ENCODE measurements at places on chromosomes 7 and 10.

DNA sequence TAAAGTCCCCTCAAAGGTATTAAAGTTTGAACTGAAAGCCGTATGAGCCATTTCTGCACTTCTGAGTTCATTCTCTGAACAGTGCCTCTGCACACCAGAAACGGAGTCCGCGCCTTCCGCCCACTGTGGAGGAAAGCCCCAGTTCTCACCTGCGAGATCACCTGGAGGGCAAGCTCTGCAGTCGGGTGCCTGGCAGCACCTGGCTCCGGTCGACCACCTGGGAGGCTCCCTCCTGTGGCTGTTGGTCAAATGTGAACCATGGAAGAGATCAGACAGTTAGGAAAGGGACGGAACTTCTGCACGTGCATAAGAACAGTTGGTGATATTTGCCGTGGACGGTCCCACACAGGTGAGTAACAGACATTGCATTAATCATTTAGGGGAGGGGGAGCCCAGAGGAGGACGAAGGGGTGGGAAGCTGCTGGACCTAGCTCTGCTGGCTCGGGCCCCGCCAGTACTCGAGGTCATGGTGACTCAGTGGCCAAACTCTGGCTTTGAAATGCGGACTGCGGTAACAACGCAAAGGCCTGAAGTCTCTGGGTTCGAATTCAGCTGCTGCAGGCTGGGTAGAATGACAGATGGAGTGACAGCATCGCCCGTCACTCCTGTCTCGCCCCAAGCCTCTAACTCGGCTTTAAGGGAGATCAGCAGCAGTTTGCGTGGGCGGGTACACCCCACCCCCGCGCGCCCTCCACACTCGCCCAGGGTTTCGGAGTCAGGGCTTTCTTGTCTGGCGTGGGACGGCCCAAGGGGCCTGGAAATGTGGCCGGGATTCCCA lies 1.7 kb upstream of the DPYSL4 start:
- no peak for DNase-seq

GRCh38 chr7:47535035-47535703 lies 46.7 kb downstream of the TNS3 start:
- DNase-seq: no peak

GRCh38 chr10:11782793-11783557 lies 40.2 kb upstream of the PROSER2 start:
- DNase-seq: no peak

- no peak for DNase-seq
These were observed 14.8 kb downstream of the NFE2L3 start for GRCh38 chr7:26166684-26167266.

DNA sequence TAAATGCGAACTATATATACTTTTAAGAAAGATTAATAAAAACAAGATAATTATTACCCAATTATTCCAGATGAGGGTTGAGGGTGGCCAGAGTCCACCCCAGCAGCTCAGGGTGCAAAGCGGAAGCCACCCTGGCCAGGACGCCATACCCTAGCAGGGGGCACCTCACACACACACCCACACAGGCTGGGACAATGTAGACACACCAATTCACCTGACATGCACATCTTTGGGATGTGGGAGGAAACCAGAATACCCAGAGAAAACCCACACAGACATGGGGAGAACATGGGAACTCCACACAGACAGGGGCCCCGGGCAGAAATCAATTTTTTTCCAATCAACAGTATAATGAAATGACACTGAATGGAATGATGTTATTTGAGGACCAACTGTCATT lies 86.0 kb downstream of the RTKN2 start:
- no peak for DNase-seq

DNA sequence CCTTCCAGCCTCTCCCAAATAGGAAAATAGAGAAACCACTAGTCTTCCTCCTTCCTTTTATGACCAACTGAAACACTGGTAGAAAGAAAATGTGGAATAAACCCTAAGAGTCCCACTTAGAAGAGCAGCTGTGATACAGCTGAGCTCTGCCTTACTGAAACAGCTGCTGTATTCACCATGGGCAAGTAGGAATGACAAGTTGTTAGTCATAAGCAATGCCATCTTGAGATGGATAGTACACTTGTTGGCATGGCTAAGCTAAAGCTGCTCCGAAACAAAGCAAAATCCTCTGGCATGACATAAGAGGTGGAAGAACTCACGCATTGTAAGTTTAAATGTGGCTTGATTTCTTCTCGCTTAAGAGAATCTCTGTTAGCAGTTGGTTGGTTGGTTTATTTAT lies 48.3 kb upstream of the TMEM236 start:
- no peak for DNase-seq

DNA sequence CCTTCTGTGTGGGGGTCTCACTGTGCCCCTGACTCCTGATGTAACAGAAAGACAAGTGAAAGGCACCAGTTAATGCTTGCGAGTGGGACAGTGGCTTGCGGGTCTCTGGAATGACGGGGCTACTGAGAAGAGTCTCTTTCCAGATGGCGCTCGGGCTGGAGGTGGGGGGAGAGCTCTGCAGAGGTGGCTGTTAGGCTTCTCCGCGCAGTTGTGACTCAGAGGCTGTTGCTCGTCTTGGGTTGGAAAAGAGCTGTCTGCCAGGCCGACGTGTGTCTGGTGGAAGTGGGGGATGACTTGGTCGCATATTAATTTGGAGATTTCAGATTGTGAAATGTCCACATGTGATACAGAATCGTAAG lies 27.9 kb upstream of the SH2B2 start:
- DNase-seq: no peak

- no peak for DNase-seq
These were observed 362.4 kb upstream of the ZNF32 start for GRCh38 chr10:44010873-44011602.

DNA sequence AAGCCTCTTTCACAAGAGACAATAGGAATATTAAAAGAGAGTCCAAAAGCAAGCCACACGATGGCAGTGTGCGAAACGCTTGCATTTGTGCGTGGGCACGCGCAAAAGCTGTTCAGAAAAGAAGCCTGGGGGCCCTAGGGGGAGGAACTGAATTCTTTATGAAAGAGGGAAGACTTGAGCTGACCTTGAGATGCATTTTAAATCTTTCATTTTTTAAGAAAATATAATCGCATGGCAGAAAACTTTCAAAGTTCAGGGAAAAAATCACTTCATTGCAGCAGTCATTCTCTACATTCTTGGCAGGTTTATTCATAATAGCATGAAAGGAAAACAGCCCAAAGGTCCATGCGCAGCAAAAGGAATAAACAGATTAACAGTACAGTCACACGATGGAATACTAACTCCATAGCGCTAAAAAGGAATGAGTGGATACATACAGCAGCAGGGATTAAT lies 206.5 kb upstream of the PRKCQ start:
- DNase-seq: no peak

DNA sequence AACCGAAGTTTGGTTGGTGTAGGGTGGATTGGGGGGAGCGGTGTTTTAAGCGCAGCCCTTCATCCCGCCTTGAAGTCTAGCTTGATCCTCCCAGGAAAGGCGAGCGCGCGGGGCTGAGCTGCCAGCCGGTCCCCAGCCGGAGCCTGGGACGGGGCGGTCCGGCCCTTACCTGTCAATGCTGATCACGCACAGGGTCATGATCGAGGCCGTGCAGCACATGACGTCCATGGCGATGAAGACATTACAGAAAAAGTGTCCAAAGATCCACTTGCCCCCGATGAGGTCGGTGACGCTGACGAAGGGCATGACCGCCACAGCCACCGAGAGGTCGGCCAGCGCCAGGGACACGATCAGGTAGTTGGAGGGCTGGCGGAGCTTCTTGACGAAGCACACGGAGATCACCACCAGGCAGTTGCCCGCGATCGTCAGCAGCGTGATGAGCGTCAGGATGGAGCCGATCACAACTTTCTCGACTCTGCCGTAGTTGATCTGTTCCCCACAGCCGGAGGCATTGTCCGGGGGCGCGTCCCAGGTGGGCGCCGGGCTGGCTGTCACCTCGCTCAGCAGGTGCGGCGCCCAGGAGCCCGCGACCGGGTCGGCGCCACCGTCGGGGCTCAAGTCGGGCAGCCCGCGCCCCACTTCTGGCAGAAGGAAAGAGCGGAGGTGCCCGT lies 740 bp downstream of the HTR7 start:
- DNase-seq: no peak

DNA sequence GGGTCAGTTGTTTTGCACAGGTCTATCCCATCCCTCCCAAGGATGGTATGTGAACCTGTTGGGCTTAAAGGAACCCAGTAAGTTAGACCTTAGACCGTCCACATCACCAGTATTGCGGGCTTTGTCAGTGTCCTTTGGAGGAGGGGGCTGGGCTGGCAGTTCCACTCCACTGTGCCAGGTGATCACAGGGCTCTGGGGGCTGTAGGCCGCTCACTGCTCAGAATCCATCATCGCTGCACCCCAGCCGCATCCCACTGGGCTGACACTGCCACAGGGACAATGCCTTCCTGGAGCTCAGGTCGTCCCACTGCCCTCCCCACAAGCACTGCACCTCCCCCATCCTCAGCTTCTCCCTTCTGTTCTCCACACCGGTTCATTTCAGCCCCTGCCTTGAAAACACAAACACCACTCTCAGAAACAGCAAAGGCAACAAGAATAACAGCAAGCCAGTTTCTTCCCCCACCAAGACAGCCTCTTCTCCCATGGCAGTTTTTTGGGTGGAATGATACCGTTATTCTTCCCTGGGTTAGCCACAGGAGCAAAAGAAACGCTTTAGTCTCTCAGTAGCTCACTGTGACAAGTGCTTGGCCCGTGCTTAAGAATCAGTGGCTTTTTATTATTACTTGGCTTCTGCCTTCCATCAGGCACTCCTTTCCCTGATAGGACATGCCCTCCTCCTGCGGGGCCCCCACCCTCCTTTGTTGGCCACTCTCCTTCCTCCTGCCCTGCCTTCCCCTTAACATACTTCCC lies 111.2 kb downstream of the GRK5 start:
- DNase-seq: no peak

DNA sequence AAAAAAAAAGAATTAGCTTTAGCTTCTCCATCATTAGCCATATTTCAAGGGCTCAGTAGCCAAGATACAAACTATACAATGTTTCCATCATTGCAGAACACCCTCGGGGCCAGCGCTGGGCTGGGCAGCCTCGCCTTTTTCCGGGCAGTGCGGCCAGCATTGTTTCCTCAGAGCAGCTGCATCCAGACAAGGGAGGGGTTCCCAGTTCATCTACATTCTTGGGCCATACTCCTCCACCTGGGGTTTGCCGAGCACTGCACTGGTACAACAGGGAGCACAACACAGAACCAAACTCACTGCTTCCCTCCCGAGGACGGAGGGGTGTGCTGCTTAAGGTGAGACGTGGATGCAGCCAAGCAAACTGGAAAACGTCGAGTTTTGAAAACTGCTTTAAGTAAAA lies 2.4 kb upstream of the PKD1L1 start:
- DNase-seq: no peak

GRCh38 chr10:62399211-62399610 lies 25.0 kb downstream of the ZNF365 start:
- DNase-seq: no peak

DNA sequence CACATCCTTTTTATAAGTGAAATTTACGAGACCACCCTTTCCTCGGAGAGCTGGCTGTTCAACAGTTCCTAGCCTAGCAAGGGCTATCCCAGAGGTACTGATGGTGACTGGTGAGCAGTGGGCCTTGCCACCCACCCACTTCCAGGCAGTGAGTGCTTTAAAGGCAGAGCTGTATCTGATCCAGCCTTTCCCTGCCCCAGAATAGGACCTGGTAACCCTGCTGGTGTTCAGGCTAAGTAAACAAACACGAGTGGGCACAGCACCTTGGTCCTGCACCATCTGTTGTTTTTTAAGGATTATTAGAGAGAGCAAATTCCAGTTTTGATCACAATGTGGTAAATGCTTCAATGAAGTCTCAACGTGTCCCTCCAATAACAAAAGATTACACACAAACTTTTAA lies 75.7 kb downstream of the COBL start:
- no peak for DNase-seq

DNA sequence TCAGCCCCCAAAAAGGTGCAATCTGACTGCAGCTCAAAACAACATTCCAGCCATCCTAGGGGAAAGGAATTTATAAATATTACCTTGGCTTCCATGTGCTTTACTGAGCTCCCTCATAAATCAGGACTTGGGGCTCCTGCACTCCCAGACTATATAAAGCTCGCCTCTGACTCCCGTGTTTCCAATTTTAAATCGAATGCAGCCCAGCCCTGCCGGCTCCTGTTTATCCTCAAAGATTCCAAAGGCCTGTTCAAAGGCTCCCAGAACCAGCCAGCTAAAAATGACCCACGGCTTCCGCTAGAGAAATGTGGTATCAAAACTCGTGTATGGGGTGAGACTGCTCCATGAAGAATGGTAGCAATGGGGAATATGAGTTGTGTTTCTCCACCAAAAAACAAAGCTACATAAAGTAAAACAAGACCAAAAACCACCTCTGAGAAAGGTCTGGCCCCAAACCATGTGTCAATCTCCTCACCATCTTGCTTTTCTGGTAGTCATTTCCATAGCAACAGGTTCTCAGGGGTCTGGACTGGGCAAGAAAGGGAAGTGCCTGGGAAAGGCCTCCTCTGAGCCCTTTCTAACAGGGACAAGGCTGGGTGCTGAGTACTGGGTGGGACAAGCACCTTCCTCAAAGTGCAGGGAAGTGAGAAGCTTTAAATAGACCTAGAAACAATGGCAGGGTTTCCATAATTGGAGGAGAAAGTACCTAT lies 5.1 kb downstream of the CALML3 start:
- DNase-seq: no peak

GRCh38 chr10:17387861-17388503 lies 66.4 kb downstream of the ST8SIA6 start:
- no peak for DNase-seq

GRCh38 chr10:51028420-51028819 lies 45.9 kb upstream of the PRKG1 start:
- DNase-seq: no peak

GRCh38 chr10:7365027-7365745 lies 45.6 kb downstream of the SFMBT2 start:
- DNase-seq: no peak

- no peak for DNase-seq
These were observed 42.0 kb downstream of the PRPS1L1 start for GRCh38 chr7:17985473-17986239.

DNA sequence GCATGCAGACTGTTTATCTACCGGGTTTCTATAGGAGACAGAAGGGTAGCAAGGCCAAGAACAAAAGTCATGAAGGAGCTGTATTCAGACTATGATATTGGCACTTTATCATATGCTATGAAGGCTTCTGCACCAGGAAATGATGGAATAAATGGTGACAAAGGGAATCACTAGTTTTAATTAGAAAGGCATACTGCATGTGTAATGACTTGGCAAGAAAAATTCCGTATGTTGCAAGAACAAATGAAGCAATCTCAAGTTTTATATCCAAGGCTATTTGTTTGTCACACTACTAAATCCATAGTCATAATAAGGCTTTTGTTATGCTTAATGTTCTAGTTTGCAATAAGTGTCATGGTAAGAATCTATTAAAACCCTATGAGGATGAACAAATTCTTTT lies 230.9 kb downstream of the ZEB1 start:
- no peak for DNase-seq

DNA sequence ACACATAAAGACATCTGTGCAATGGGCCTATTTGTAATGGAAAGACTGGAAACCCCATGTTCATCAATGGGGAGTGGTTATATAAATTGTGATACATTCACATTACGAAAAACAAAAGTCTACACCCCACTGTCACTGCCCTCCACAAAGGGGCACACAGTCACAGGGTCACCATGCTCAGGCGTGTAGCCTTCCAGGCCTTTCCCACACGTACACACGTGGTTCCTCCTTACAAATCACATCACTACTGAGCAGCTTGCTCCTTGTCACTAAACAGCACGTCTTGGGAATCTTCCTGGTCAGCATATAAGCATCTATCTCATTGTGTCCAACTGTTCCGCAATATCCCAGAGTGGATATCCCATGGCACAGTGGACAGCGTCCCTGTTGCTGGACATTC lies 163.1 kb downstream of the SLIT1 start:
- DNase-seq: no peak

- DNase-seq: no peak
These were observed 33.1 kb downstream of the DENND2A start for GRCh38 chr7:140607441-140607989.
